ENCODE measurements at places on chromosomes 2 and 18.

GRCh38 chr2:21361957-21362486, 238.3 kb downstream of the TDRD15 start:
- DNase-seq = no peak

- DNase-seq = no peak
Measured at GRCh38 chr2:238091436-238092060, 8.6 kb upstream of the ESPNL start.

DNA sequence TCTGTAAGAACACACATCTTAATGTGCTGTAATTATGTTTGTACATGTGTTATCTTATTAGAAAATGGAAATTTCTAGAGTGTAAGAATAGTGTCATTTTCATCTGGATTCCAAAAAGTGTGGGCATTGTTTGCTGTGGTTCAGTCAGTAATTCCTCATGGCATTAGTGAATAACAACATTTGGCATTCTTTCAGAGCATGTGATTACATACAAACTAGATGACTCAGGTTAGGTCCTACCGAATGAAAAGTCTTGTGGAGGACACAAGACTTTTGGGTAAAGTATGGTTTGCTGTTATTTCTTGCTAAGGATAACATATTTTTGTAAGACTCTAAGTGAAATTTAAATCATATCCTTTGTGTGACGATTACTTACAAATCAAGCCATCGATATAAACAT, 593.1 kb upstream of the NRXN1 start:
- no peak for DNase-seq

GRCh38 chr18:54296062-54296461, 26.7 kb downstream of the POLI start:
- DNase-seq = no peak

GRCh38 chr18:34592961-34593382, 117.1 kb upstream of the DTNA start:
- DNase-seq = no peak

DNA sequence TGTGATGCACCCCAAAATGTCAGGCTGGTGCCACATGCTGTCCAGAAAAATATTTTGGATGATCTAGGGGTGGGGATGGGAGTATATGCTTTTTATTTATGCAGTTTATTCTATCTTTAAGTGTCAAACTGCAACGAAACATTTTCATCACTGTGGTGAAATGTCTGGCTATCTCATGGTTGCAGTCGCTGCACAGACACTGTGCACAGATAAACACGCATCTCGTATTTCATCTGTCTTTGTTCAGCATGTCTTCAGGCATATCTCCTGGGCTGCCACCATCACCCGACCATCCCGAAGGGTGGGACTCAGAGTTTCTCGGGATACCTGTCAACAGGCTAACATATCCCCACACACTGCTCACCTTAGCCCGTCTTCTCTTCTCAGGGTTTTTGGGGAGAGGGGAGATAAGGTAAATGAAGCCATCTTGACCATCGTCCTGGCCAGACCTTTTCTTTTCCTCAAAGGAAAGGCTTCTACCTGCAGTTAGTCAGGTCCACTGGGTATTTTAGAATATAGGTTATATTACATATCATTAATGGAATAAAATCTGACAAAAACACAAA, 80.7 kb upstream of the NABP1 start:
- no peak for DNase-seq

DNA sequence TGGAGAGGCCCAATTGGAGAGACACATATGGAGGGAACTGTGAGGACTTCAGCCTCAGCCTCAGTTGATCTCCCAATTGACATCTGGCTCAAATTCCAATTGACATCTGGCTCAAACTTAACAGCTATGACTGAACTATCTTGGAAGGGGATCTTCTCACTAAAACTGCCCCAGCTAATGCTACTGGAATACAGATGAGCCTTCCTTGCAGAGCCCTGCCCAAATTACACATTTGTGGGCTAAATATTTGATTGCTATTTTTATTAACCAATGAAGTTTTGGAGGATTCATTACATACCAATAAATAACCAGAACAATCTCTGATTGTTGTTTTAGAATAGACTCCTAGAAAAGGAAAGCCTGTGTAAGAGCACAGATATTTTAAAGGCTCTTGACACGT, 189.0 kb upstream of the THUMPD2 start:
- DNase-seq = no peak

- no peak for DNase-seq
Measured at GRCh38 chr2:98897746-98898145, 38.3 kb downstream of the CRACDL start.

DNA sequence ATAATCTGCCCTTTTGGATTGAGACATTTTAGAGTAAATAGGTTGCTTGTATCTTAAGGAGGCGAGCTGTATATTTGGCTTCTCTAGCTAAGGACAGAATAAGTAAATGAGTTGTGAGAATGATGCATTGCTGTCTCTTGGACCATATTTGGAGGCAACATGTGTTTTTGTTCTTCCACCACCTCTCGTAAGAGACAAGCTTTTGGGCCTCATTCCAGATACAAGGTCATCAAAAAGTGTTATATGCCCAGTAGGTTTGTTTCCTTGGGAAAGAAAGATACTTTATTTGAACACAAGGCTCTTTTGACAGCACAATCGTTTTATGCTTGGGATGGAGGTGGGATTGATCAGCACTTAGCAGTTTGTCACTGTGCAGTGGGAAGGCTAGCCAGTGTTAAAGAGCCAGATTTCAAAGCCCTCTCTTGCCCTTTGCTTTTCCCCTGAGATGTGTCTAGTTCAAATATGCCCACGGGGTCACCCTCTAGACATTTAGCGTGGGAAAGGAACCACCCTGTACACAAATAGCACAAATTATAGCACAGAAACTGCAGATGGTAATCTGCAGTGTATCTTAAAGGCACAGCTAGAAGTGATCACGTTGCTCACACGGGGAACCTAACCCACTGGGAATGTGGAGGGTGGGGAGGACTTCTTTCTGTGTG, 131.3 kb downstream of the MAP4K4 start:
- DNase-seq = no peak

- no peak for DNase-seq
Measured at GRCh38 chr2:8489751-8490150, 192.1 kb upstream of the ID2 start.

- no peak for DNase-seq
Measured at GRCh38 chr2:95284886-95285541, 10.8 kb downstream of the PROM2 start.
